ENCODE measurements at places on chromosomes 1 and 21.

DNA sequence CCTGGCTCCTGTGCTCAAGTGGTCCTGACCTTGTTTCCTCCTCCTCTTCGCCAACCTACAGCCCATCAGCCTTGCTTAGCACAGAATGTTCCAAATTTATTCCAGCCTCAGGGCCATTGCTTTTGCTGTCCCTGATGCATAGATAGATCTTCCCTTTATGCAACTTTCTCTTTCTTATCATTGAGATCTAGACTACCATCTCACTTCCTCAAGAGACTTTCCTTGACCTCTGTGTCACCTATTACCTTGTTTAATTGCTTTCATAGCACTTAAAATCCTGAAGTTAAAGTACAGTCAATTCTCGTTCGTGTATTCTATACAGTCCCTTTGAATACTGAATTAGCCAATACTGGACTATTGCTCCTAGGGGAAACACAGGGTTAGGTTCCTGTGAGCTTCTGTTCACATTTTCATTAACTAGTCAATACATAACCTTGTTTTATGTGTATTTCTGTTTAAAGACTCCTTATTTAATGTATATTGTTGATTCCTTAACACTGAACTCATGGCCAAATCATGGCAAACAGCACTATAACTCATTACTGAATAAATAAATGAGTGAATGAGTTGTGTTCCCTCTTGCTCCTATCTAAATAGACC, 26.2 kb upstream of the MCOLN3 start:
- DNase-seq, result no peak

DNA sequence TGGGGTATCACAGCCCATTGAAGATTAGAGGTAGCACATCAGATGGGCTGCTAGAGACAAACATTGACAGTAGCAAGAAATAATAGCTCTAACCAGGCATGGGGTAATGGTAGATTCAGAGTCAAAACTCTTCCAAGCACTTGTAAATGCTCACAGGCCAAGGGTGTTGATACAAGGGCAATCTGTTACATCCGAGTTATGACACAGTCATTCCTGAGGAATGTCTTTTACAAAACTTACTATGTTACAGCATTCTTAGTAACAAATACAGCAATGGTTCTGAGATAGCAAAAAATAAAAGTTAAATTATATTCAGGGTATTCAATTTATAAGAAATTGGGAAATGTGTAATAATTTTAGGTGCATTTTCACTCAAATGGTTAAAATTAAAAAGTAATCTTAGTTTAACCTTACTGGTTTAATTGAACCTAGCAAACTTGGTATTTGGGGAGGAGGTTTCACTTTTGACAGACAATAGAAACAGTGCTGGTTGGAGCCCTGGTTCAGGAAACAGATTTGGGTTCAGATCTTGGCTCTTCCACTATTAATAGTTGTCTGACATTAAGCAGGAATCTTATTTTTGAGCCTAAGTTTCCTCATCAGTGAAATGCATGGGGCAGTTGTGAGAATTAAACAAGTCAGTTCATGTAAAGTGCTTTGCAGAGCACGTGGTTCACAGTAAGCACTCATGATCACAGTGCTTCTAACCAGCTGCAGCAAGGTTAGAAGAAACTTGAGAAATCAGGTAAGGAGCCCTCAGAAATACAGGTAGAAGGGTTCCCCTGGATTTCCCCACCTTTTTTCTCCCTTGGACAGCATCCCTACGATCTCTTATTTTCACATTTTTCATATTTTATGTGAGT, 4.4 kb downstream of the ST3GAL3 start:
- DNase-seq, result no peak

DNA sequence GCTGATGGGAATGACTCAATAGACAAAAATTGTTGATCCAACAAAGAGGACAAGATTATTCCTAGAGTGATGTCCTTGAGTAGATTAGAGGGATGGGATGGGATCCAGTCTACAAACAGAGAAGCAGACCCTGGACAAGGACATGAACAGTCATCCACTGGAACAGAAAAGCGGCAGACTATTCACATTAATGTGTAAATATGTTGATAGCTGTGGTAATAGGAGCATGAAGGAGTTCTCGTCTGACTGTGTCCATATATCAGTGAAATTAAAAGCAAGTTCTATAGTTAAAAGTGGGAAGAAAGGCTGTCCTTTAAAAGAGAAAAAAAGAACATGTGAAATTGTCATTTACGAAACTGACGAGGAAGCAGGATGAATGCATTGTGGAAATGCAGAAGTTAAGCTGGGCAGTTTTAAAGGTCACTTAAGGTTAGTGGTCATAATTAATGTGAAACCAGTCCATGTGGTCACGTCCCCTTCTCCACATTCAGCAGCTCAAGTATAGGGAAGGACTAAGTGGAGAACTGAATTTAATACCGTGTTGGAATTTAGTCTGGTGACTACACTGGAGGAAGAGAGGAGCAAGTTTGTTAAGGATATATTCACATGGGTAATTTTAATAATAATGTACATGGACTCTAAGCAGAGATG, 62.1 kb downstream of the PIK3R3 start:
- DNase-seq, result no peak

GRCh38 chr1:97814121-97814520, 106.7 kb downstream of the DPYD start:
- DNase-seq, result no peak

DNA sequence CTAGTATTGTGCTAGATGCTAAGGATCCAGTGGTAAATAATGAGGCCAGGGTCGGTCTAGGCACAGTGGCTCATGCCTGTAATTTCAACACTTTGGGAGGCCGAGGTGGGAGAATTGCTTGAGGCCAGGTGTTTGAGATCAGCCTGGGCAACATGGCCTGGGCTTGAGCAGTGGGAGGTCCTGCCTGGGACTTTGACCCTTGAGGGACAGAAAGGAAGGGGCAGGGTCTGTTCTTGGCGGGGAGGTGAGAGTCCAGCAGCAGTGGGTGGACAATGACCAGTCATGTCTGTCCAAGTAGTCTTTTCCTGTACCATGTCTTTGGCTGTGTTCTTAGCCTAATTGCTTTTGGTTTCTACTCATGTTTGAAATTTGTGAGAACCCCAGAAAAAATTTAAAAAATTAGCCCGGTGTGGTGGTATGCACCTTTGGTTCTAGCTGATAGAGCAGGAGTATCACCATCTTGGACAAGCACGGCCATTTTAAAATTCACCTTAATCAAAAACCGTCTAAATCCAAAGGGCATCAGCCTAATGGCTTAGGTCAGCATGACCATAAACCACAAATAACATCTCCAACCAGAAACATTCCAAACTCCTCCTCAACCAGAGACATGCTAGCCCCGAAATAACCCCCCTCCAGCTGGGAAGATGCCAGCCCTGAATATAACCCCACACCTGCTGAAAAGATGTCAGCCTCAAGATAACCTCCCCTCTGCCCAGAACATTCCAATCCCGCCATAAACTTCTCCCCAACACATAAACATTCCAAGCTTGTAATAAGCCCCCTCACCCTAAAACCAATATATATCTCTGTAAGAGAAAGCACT, 6.8 kb upstream of the AK2 start:
- no peak for DNase-seq

DNA sequence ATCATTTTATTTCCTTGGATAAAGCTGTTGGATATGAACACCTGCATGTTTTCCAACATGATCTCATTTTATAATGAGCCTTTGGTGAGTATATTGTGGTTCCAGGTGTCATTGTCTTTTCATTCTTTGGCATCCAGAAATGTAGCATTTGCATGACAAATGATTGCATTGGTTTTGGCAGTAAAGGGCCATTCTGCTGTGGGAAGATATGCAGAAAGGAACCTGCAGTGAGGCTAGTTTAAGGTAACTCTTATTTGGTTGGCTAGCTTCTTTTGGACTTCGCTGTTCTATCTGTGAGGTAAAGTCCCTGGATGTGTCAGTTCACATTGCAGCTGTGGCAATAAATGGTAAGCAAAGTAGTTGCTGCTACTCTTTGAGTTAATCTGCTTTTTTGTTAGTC, 343.0 kb downstream of the AMY1C start:
- DNase-seq, result no peak

GRCh38 chr21:45412491-45412890, 7.5 kb downstream of the COL18A1 start:
- DNase-seq, result no peak

Measured in CD4-positive, alpha-beta T cell treated with Interleukin-4 for 4 hours (primary cell).